ENCODE measurements at places on chromosomes 1 and 21. TPM values are rescaled to one million over a fixed set of nuclear protein-coding genes. Genes with fewer than 3 reads are reported as not detected.

DNA sequence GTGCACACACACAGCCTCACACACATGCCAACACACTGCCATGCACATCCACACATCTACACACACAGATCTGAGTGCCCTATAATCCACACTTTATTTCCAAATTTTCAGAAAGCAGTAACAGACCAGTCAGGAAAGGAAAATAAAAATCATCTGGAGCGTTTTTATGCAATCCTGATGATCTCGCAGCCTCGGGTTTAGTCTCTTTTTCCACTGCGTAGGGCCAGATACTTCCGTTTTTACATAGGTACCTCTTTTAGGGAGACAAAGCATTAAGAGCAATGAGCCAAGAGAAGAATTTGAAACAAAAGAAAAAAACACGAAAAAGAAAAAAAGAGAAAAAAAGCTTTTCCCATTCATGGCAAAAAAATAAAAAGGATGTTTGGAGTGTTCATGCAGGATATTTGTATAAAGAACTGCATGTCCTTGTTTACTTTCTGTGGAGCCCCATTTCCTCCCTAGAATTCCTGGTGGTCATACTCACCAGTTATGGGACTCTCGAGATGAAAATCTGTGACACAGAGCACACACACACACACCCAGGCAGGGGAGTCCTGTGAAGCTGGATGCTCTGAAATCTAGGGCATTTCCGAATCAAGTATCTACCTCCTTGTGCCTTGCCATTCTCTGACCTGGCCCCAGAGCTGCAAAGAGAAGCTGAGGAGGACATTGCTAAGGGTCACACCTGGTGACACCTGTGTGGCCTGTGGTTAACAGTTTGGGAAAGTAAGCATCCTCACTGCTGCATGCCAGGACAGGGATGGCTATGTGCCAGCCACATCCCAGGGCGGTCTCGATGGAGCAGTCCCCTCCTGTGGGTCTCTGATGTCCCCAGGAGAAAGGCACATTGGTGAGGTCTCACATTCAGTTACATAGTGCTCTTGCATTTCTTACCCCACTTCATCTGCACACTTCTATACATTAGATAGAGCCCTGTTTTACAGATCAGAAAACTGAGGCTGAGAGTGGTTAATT, 83.6 kb downstream of the RUNX1 start:
- ATAC-seq: no peak

The VCAM1 gene
- total RNA-seq: 1.9 TPM

DNA sequence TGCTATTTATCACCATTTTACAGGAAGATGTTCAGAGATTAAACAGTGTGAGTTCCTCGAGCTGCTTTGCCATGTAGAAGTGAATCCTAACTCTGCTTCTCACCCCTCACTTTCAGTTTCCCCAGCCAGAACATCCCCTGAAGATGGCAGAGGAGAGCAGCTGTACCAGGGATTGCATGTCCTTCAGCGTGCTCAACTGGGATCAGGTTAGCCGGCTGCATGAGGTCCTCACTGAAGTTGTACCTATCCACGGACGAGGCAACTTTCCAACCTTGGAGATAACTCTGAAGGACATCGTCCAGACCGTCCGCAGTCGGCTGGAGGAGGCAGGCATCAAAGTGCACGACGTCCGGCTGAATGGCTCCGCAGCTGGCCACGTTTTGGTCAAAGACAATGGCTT, 16.9 kb downstream of the TENT5C start:
- ATAC-seq: no peak

DNA sequence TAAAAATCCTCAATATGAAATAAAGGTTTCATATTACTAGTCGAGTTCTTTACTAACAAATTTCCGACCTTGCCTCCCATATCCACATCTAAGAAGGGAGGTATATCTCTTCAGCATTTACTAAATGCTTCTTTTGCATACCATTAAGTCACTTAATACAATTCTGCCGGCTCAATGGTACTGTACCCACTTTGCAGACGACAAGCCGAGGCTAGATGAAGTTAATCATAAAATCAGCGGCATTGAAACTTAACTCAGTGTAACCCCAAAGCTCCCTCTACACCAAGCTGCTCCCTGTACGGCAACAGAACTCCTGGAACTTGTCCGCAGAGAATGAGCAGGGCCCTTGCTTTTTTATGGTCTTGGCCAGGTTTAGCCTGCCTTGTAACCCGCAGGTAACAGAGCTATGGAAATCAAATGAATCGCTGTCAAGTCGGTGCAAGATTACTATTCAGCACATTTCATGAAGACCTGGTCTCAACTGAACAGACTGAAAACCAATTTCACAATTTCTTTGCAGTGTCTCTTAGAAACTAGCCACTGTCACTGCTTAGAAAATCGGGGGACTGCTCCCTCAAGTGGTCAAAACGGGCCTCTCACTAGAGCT, 738 bp downstream of the INTS7 start:
- peak; percentile 12 for ATAC-seq
